ENCODE measurements at places on chromosomes 3 and 15.

DNA sequence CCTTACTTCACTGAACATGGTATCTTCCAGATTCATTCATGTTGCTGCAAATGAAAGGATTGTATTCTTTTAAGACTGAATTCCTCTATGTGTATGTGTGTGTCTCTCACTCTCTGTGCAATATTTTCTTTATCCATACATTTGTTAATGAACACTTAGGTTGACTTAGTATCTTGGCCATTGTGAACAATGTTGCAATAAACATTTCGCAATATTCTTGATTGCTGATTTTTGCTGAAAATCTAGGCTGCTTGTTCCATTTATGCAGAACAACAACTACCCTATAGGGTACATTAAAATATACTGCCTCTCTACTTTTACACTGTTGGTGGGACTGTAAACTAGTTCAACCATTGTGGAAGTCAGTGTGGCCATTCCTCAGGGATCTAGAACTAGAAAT lies 732.4 kb downstream of the CADM2 start:
- no peak for DNase-seq

DNA sequence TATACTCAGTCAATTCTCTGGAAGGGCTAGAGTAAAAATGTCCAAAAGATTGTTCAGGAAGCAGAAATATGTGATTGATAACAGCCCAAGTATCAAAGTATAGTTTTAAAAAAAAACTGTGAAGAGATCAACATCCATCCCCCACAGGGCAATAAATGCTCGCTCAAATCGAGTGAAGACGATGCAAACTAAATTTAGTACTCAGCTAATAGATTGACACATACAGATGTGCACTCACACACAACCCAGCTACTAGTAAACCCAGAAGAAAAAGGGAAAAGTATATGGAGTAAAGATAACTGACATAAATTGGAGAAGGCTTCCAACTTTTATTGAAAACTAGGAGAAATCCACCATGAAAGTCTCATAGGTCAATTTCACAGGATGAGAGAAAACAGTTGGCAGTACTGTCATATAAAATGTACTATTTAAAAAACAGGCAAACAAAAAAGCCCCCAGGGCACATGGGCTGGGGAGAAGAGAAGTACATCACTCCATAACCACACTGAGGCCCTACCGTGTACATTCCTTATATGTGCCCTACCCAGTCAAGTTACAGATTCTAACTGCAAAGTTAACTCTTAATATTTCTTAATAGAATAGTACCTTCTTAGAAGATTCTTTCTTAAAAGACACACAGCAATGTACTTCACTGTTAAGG lies 125.7 kb downstream of the TBL1XR1 start:
- DNase-seq, result no peak

DNA sequence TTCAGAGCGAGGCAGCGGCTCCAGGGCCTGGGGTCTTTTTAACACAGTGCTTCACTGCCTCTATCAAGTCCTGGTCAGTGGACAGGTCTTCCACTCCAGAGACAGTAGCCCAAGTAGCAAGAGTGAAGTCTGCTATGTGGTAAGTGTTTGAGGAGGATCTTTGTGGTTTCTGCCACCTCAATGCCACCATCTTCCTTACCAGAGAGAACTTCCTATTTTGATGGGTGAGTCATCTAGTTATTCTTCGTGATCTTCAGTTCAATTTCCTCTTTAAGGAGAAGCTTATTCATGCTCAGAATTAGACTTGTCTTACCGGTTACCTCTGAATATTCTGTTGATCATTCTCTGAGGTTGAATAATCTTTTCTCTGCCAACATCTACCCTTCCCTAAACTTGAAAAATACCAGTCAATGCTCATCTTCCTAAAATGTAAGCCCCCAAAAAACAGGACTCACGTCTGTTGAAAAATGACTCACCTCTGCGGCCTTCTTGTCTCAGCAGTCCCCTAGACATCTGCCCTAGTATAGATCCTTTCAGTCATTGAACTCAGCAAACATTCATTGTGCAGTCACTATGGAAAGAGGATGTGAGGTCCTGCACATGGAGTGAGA lies 32.2 kb upstream of the BCL6 start:
- peak; percentile 21 for DNase-seq

DNA sequence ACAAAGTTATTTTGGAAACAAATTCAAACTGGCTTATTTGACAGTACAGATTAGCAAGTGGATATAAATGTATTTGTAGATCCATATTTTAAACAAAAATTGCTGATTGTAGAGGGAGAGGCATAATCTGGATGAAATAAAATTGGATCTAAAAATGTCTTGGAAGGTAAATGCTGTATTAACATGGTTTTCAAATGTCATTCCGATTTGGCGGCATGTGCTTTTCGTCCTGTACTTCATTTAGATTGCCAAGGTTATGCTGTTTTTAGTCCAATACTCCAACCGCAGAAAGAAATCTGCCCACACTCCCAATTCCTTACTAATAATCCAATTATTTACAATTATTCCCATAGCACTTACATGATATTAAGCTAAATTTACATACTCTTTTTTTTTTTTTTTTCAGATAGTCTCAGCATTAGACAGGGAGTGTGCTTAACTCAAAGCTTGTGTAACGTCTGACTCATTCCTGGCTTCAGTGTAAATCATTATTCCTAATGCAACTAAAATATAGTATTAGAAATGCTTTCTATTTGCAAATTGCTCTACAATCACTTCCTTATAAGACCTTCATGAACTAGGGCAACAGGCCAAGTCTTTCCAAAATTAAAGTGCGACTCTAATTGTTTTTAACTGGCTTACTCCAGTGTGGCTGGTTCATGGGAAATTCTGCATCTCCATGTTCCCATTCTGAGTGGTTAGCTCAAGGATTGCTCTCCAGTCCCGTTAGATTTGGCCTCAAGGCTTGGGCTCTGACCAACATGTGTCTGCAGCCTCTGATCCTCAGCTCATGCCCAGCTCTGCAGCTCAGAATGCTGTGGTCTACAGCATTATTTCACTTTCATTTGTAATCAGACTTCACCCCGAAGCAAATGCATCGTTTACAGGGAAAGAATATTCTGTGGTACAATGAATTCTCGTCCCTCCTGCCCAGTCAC lies 103.9 kb downstream of the FBN1 start:
- DNase-seq, result no peak

DNA sequence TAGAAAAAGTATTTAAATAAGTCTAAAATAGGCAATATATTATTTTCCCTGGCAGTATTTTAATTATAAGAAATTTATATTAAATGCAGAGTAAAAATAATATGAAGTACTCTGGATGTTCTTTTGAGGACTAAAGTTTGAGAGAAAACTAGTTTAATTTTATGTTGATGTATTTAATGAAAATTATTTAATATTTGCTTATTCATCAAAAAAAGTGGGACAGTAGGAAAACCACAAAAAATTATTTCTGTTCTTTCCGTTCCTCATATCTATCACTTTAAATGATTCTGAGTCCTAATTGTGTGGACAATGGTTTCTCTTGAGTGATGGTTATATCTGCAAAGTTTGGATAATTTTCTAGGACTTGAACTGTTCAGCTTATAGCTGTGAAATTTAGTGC lies 147.2 kb upstream of the TNIK start:
- DNase-seq, result no peak

DNA sequence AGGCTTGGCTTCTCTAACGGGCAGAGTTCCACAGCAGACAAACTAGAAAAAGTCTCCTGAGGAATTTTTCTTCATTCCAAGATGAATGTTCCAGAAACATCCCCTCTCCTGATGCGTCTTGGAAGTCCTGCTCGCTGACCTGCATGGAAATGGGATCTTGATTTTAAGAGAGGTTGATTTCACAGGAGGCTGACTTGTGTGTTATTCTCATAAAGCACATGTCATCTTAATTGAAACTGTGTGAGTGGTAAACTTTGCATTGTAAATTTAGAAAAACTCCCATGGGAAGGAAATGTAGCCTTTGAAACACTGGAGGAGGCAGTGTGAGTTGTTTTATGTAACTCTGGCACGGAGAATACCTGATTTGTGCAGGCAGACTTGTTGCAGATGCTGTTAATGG lies 337.8 kb upstream of the NR2E3 start:
- no peak for DNase-seq

- no peak for DNase-seq
These were observed 406.4 kb upstream of the PROK2 start for GRCh38 chr3:72191209-72191960.

DNA sequence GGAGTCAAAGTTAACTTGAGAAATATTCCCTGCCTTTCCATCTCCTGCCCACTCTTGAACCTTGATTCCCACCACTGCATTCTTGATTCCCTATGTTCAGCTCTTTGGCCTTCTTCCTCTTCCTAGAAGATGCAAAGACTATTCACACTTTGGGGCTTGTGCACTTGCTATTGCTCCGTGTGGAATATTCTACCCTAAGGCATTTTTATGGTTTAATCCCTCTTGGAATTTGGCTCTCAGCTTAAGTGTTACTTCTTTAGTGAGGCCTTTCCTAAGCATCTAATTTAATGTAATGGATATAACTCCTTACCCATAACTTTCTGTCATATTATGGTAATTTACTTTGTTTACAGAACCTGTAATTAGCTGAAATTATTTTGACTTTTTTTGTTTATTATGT lies 318.9 kb upstream of the COL8A1 start:
- DNase-seq, result no peak

DNA sequence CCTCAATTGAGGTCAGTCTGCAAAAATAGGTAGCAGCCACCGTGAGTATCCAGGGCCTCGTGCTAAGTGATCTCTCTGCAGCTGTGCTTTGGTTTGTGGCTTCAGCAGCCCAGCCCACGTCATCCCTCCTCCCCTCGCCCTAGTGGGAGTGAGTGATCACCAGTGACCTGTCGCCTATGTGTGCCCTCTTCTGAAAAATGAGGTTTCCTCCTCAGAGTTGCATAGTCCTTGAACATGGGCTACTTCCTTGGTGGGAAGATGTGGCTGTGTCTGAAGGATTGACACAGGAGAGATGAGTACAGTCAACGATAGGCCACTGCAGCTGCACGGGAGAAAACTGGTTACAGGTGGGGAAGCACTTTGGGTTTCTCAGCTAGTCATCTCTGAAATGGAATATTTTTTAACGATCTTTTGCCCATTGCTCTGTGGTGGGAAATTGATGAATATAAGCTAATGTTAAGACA lies 144.8 kb upstream of the BHLHE40 start:
- DNase-seq, result peak; percentile 53

DNA sequence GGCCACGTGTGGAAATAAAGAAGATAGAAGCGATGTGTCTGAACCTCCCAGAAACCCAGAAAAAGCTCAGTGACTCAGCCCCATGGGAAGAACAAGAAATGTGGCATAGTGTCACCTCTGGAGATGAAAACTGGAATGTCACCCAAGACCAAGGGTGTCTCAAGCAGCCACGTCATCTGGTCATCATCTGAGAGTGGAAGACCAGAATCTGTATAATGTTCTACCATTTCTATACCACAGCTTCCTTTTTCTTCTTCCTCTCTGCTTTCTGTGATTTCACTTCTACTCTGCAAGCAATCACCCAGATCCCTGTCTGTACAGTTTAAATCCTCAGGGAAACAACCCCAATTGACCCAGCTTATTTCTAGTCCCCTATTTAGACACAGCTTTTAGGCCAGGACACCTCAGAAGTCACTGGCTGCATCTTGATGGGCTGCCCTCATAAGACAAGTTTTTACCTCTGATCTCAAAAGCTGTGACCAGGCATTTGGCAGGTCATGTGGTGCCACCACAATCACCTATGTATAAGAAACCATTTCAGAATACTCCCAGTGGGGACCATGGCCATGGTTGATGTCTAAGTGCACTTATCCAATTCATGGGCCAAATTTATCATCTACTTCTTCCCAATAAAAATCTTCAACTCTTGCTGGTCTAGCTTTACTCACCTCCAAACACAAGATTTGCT lies 278.5 kb upstream of the UMPS start:
- no peak for DNase-seq

GRCh38 chr15:63083541-63083940 lies 38.1 kb upstream of the LACTB start:
- DNase-seq, result no peak

DNA sequence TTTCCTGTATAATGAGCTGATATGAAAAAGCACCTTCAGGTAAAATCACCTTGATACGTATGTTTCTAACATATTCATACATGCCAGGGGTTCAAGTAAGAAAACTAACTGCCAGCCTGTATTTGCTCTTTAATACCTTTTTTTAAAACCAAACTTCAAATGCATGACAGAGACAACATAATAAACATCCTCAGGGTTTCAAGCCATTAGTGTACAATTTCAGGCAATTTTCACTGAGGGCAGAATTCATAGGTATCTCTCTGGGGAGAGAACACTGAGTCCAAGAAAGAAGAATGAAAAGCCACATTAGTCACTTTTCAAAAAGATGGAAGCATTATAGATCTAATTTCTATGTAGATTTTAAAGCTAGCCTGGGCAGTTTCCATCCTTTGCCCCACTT lies 26.9 kb downstream of the MINDY4B start:
- no peak for DNase-seq

DNA sequence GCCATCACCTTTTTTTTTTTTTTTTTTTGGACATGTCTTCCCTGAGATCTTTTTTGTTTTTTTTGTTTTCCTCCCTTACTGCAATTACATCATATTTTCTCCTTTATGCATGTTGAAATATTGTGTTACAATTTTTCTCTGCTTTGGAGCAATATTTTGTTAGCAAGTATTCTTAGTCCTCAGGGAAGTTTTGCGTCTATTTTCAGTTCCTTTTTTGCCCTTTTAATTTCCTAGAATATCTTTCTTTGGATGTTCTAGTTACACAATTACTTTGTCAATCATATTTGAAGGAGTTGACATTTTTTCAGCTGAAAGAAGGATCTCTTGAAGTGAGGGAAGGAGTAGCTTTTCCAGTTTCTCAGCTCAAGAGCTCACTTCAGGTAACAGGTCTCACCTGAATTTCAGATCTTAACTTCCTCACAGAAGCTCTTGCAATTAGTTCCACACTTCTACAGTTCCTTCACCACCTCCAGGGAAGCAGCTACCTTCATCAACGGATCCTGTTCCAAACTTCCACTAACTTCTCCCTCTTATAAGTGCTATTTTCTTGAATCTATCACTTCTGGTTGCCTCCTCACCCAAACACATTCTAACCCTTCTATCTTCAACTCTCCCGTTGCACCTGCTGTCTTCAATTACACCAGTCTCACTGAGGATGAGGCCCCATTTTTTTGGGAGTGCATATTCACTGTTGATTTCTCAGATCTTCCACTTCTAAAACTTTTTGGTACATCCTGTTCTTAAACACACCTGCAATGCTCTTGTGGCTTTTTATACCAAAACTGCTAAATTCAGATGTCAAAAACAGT lies 57.8 kb upstream of the CPOX start:
- DNase-seq, result no peak

- no peak for DNase-seq
These were observed 23.8 kb downstream of the NANOGP8 start for GRCh38 chr15:35061161-35061824.

DNA sequence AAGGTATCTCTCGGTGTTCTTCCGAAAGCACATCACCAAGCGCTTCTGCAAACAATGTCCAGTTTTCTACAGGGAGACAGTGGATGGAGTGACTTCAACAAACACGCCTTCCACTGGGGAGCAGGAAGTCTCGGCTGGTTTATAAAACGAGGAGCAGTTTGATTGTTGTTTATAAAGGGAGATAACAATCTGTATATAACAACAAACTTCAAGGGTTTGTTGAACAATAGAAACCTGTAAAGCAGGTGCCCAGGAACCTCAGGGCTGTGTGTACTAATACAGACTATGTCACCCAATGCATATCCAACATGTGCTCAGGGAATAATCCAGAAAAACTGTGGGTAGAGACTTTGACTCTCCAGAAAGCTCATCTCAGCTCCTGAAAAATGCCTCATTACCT lies 4.6 kb downstream of the CCR2 start:
- DNase-seq, result no peak

GRCh38 chr3:97957617-97958311 lies 14.5 kb downstream of the RIOX2 start:
- DNase-seq, result no peak

- DNase-seq, result no peak
These were observed 32.4 kb downstream of the VGLL3 start for GRCh38 chr3:86958534-86958933.
